HT1080 (cell line): ENCODE measurements at places on chromosomes 7 and 10.
A peak's percentile ranks its signal among the peaks of the same experiment; 100 is the strongest.

DNA sequence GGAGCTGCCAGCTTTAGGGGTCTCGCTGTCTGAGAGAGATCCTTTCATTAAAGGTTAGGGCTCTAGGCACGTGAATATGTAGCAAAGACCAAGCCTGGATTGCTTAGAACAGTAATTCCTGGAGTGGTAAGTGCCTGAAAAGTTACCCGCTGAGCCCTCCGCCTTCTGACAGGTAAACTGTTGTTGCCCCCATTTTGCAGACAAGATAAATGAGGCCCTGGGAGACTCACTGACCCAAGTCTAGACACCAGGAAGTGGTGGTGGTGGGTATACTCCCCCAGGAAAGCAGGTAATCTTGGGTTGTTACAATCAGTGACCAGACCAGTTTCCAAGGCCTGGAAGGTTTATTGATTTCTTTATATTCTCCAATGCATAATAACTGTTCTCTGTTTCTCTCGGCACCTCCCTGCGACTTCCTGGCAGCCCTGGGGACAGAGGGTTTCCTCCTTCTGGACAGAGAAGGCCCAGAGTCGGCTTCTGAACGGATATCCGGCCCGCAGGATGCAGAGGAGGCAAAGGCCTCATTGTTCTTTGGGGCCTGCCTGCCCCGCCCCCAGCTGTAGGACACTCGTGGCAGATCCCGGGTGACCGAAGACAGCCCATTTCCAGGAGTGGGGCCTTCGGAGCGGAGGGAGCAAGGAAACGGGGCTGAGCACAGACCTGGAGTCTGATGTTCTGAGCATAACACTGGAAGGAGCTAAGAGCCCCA, 1.3 kb upstream of the GRK5 start:
- peak; percentile 74 for DNase-seq

- DNase-seq = no peak
Observed at GRCh38 chr7:101399759-101400158, 37.1 kb downstream of the COL26A1 start.

GRCh38 chr7:64951250-64951848, 39.5 kb downstream of the ZNF117 start:
- DNase-seq = peak; percentile 15

DNA sequence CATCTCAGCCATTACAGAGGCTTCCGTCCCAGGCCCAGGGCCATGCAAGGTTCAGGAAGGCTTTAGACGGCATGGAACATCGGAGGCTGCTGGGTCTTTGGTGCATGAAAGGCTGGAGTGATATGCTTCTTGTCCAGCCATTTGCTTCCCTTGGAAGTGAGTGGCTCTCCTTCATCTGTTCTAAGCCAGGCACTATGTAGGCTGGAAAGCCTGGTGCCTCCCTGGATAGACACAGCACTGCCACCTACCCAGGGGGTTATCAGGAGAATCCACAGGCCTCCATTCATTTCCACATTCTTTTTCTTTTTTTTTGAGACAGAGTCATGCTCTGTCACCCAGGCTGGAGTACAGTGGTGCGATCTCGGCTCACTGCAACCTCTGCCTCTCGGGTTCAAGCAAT, 31.6 kb upstream of the USP6NL start:
- DNase-seq = no peak

- DNase-seq = no peak
Observed at GRCh38 chr10:86360657-86361056, 5.9 kb downstream of the GRID1 start.

- DNase-seq = no peak
Observed at GRCh38 chr10:117442521-117442920, 67.3 kb upstream of the PDZD8 start.

- no peak for DNase-seq
Observed at GRCh38 chr7:147052818-147053217, 936.2 kb downstream of the CNTNAP2 start.

DNA sequence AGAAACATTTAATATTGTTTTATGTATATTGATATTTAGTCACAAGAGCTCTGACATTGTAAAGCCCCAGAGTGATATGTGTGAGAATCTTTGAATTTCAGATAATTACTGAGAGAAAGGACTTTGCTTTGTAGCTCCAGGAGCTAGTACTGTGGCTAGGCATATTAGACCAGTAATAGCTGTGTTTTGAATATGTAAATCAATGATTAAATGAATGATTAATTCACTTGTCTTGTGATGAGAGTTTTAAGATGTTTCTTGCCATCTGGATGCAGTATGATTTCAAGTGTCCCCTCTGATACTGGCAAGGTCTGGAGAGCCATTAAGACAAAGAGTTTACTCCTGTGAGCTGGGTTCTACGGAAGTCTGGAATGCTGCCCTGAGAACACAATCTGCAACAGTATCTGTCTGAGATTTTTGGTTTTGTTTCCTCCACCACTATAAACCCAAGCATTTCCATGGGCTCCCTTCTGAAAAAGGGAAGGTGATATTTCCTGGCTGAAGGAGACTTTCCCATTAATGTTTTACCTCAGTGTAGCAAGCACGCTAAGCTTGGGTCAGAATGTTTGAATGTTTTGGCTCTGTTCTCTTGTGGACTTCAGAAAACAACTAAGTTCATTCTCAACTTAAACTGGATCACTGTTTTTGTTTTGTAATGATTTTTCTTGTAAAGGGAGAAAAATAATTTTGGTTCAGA, 61.3 kb upstream of the BICC1 start:
- no peak for DNase-seq

DNA sequence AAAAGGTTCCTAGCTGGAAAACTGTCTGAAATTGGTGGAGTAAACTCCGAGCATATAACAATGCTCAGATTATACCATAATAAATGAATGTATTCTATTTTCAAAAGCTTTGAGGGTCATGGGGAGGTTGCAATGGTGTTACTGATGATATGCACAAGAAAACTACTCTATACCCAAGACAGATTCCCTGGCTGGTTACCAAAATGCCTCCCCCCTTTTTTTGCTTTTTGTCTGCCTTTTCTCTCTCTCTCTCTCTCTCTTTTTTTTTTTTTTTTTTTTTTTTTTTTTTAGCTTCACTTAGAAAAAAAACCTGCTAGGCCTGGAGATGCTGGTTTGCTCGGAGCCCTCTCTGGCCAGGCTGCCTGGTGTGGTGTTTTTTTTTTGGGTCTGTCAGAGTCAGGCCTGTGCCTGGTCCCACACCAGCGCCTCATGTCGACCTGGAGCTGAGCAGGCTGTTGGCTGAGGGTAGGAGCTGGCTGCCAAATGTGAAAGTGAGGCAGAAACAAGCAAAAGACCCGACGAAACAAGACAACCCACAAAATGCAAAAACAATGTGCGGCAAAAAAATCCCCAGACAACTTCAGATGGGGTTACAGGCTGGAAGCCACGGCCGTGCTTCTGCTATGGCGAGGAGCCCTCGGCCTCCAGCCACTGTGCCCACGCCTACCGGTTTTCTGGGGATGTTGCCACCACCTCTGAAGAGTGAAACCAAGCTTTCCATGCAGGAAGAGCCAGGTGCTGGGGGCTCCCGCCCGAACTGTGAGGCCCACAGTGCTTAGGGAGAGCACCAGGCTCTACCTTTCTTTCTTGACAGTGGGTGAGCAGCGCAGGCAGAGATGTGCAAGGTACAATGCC, 59.9 kb upstream of the EFCAB10 start:
- DNase-seq = no peak

DNA sequence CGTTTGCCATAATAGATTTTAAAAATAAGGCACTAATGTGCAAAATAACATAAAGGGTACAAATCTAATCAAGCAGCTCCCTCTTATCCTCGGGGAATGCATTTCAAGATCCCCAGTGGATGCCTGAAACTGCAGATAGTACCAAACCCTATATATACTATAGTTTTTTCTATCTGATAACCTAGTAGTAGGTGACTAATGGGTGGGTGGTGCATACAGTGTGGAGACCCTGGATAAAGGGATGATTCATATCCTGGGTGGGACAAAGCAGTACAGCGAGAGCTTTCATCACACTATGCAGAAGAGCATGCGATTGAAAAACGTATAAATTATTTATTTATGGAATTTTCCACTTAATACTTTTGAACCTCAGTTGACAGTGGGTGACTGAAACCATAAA, 464.5 kb downstream of the GRID1 start:
- peak; percentile 67 for DNase-seq

- no peak for DNase-seq
Observed at GRCh38 chr7:151686826-151687225, 167.1 kb upstream of the RHEB start.

GRCh38 chr10:34966040-34966439, 124.1 kb downstream of the CUL2 start:
- DNase-seq = no peak

- no peak for DNase-seq
Observed at GRCh38 chr7:932651-932975, 21.9 kb downstream of the ADAP1 start.

GRCh38 chr10:73732931-73733623, 11.1 kb upstream of the SEC24C start:
- DNase-seq = no peak

GRCh38 chr10:2978111-2978510, 89.2 kb upstream of the PFKP start:
- peak; percentile 48 for DNase-seq

DNA sequence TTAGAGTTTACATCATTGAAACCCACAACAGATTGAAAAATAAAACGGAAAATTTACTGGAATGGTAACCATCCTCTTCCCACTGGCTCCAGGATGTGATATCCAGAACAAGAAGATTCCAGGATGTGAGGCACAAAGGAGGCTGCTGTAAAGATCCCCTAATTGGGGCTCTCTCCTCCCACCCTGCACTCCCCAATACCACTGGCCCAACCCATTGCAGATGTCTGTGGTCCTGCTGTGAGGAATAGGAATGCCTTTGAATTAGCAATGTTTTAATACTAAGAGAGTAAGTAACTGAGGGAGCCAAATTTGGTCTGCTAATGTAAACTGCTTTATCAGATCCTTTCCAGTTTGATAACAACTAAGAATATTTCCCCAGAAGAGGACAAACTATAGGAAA, 225.9 kb upstream of the INHBA start:
- DNase-seq = no peak

GRCh38 chr7:153190452-153190851, 430.9 kb downstream of the ACTR3B start:
- peak; percentile 45 for DNase-seq

DNA sequence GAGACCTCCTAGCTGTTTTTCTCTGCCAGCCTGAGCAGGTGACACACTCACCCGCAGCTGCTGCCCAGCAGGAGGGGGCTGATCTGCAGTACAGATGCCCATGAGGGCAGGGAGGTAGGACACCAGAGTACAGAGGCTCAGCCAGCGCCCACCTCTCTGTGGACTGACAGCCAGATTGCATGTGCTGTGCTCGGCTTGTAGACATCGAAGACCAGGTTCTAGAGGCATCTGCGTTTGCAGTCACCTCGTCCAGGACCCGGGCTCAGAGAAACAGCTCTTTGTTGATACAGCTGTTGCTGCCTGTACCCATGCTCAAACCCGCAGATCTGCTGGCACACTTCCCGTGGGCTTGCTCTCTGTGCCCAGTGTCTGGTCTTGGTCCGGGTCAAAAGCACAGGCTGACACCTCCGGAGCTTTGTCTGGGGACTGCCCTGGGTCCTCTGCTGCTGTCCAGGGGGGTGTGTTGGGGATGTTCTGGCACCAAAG, 224.7 kb downstream of the GLRX3 start:
- no peak for DNase-seq

GRCh38 chr10:69409968-69410367, 6.8 kb downstream of the TACR2 start:
- DNase-seq = no peak

- DNase-seq = no peak
Observed at GRCh38 chr10:89224739-89225443, 17.8 kb upstream of the CH25H start.

GRCh38 chr10:31635415-31636065, 293.1 kb downstream of the ARHGAP12 start:
- peak; percentile 52 for DNase-seq

DNA sequence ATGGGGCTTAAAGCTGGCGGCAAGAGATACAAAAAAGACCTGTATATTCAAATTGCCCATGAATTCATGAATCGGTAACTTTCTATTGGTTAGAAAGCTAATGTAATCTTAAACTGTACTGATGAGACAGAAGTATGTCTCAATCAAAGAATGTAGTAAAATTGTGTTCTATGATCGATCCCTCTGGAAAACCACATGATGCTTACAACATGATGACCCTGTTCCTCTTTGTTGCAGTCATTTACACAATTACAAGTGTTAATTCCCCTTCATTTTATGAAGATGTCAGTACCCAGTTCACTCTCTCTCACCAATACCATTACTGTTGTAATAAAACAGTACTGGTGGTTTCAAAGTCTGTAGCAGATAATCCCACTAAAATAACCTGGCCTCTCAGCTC, 10.1 kb downstream of the KIF5B start:
- DNase-seq = no peak

DNA sequence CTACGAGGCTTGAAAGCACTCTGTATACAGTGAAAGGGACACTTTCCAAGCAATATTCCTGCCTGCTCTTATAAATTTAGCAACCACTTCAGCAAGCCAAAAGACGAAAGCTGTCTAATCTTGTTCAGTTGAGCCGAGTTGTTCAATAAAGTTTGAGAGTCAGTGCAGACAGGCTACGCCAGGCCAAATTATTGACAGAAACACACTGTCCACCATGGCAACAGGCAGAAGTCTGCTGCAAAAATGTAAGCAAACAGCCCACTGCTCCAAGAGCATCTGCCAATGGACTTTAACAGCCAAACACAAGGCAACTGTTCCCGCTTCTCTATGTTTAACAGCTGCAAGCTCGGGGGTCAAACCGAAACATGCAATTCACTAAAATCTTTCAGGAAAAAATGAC, 85.7 kb downstream of the GLI3 start:
- DNase-seq = no peak

GRCh38 chr7:157721468-157722136, 384.8 kb downstream of the DNAJB6 start:
- DNase-seq = no peak

- DNase-seq = peak; percentile 53
Observed at GRCh38 chr10:20990604-20991003, 93.5 kb upstream of the NEBL start.

DNA sequence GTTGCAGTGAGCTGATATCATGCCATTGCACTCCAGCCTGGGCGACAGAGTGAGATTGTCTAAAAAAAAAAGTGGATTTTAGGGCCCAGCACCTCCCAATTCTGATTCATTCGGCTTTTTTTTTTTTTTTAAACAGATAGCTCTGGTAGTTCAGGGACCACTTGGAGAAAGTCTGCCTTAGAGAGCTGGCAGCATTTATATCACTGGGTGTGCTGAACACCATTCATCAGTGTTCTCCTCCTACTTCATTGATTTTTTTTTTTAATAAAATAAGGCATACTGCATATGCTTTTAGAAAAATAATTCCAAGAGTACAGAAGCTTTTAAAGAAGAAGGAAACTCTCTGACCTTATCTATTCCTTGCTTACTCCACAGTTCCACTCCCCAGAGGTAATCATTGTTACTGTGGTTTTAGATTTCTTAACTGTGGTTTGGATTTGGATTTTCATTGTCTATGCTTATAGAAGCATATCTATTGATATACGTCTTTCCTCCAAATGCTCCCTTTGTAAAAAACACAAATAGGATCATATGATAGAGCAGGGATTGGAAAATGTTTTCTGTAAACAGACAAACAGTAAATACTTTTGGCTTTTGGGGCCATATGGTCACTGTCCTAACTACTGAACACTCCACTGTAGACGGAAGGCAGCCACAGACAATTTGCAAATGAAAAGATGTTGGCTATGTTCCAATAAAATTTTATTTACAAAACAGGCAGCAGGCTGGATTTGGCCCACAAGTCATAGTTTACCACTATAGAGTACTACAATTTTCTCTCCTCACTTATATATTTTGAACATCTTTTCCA, 21.1 kb upstream of the SAR1A start:
- DNase-seq = no peak

GRCh38 chr10:59753267-59753666, at the start of gene MRLN:
MRLN (minus strand) TSS chr10:59753455.
- DNase-seq = no peak
